GM23338 (cell line): ENCODE measurements at places on chromosomes 11 and 22.

DNA sequence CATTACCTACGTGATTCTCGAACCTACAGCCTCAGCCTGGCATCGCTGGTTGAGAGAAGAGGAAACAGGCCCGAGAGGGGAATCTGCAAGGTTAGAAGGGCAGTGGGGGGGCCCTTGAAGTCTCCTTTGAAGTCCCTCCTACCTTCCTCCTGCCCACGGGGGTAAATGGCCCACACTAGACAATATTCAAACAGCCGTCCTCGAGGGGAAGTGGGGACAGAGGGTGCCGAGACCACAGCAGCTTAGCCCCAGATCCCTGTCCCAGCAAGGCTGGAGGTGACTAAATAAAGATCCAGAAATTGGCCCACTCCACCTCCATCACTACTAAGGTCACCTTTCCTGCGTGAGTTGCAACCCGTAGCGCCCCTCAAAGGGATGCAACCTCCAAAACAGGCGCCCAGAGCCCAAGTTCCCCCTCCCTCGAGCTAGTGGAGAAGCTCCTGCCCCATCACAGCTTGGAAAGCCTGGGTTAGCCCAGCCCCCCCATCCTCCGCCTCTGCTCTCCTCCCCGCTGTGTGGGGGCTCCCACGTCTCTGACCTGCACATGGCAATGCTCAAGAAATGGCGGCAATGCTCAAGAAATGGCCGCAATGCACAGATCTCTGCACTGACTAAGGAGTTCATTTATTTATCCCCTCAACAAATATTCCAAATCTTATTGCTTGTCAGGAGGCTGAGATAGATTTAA lies 788 bp upstream of the RASL10A start:
- peak; percentile 30 for DNase-seq

- DNase-seq, result no peak
These were observed 324.8 kb downstream of the MN1 start for GRCh38 chr22:27476729-27477128.

DNA sequence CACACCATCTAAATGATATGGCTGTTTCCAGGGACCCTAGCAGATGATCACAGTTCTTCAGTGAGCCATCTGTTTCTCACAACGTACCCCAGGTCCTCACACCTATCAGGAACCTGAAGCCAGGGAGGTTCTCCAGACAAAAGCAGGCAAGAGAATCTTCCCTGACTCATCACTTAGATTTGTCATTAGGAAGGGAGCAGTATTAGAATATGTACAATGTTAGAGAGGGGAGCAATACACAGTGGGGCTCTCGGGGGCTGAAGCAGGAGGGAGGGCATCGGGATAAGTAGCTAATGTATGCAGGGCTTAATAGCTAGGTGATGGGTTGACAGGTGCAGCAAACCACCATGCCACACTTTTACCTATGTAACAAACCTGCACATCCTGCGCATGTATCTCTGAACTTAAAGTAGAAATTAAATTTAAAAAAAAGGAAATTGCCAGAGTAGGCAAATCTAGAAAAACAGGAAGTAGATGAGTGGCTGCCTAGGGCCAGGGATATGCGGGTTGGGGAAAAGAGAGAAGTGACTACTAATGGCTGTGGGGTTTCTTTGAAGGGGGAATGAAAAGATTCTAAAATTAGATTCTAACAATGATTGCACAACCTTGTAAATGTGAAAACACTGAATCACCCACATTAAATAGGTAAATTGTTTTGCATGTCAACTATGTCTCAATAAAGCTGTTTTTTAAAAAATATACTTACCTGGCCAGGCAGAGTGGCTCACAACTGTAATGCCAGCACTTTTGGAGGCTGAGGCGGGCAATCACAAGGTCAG lies 14.4 kb downstream of the C22orf42 start:
- no peak for DNase-seq

DNA sequence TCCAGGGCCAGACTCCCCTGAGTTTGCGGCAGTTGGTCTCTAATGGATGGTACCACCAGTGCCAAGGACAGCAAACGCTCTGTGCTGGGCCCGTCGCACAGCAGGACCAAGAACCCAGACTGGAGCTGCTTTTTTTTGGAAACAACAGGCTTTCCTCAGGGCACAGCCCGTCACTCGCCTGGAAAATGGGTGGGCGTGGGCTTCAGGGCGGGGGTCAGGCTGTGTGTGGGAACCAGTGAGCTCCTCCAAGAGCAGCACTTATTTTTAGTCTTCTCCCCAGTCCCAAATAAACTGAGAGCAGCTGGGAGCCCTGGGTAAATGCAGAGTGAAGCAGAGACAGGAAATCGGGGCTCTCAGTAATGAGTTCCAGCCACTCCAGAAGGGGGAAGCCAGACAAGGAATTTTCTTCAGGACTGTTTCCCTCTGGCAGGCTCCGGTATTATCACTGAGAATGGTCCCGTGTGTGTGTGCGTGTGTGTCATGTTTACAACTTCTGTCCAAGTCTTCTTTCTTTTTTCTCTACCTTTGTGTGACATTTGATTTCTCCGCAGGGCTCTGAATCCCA lies 63.0 kb downstream of the PPFIBP2 start:
- peak; percentile 19 for DNase-seq

DNA sequence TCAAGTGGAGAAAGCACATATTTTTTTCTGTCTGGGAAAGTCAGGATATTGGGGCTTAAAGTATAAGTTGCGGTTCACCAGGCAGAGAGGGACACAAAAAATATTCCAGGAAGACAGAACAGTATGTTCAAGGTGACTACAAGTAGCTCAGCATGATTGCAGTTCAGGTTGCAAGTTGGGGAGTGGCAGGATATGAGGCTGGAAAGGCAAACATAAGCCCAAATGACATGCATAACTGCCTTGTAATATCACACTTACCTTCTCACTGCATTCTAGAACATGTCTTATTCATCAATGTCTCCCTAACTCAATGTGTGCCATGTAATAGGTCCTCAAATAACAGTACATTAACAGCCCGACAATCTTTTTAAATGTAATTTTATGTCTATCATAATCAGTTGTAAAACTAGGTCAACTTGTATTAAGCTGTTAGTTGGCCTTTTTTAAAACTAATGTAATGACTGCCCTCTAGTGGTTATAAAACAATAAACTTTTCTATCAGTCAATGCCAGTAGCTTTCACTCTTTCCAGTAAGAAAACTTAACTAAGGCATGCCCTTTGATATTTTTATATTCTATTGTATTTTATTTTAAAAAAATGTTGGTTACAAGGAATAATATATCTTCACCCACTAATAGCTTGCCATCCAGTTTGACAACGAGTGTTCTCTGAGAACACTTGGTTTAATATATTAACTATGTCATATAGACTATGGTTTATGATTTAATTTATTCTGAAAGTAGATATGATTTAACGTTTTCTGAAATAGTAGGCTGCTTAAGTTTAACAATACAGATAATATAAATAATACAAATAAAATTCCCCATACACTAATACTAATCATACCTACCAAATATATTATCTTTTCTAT lies 39.4 kb upstream of the CFAP300 start:
- DNase-seq, result peak; percentile 76

- DNase-seq, result peak; percentile 76
These were observed 311 bp downstream of the APBB1 start for GRCh38 chr11:6418557-6419008.

DNA sequence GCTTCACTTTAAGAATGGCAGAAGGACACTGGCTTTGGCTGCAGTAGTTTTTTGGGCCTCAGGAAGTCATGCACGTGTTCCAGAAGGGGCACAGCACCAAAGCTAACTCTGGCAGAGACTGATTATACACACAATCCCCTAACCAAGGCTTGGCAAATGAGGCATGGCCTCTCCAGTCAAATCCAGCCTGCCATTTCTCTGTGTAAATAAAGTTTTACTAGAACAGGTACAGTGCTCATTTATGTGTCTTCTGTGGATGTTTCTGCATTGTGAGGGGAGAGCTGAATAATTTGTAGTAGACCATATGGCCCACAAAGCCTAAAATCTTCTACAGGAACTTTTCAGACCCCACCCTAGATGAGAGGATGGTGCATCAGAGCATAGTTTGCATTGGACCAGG lies 46.4 kb upstream of the MN1 start:
- no peak for DNase-seq

DNA sequence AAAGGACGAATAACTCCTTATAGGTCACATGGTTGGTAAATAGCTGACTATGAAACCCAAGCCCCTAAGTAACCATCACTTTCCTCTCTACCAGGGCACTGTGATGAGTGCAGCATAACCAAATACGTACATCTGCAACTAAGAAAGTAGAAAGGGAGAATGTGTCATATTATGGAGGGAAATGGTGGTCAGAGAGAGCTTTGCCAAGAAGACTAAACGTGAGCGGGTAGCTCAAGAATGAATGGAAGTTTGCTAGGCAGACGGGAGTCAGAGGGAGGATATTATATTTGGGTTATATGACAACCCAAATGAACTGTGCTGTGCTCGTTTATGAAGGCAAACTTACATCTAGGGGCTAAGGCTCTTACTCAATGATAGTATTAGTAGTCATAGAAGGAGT lies 537.3 kb downstream of the OPCML start:
- DNase-seq, result no peak

DNA sequence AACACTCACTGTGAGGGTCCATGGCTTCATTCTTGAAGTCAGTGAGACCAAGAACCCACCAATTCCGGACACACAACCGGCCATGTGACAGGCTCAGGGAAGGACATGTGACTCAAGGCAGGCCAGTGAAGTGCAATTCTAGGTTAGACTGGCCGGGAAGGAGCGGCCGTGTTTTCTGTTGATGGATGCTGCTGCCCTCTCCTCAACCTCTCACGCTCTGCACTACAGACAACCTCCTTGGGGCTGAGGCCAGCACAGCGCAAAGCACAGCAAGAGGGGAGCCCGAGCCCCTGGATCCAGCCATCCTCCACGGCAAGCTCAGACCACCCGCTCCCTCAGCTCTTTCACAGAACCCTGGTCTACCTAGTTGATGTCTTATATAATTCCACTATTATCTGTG lies 2.8 kb downstream of the NUDT8 start:
- no peak for DNase-seq

DNA sequence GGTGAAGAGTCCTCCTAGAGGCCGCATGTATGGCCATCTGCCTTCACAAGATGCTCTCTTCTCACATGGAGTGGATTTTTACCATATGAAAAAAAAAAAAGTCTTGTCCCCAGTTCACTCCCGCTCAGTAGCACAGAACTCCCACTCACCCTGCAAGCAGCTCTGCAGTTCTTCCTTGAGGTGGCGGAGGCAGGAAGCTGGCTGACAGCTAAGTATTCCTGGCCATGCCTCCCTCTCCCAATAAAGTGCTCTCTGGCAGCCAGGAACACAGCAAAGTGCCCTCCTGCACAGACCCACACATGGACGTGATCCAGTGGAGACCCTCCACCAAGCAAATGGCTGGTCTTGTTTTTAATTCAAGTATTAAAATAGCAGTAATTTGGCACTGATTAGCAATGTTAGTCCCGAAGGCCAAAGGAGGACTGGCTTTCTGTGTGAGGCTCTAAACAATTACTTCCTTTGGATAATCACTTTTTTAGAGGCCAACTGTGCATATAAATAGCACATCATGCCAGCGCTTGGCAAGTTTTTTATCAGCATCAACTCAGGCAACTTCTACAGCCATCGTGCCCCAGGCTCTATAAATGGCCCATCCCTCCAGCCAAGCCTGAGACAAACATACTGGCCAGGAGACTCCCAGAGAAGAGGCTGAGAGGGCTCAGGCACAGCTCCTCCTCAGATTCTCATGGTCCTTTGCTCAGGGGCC lies 413.6 kb downstream of the OPCML start:
- DNase-seq, result no peak

GRCh38 chr11:73539506-73540084 lies 58.3 kb downstream of the FAM168A start:
- DNase-seq, result no peak

DNA sequence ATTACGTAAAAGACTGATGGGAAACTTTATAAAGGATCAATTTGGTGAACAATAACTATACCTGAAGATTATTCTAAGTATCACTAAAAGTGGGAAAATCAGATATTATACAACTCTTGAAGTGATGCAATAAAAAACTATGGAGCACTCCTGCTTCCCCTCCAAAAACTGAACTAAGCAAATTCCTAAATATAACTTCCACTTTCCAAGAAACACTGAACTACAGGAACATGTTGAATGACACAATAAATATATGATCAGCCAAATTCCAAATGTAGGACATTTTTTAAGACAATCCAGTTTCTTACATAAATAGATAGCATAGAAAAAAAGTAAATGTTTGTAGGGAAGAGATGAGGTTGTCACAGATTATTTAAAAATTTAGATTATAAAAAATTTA lies 102.1 kb upstream of the APOA1 start:
- no peak for DNase-seq

- DNase-seq, result no peak
These were observed 740.8 kb downstream of the DLG2 start for GRCh38 chr11:84886344-84886743.

DNA sequence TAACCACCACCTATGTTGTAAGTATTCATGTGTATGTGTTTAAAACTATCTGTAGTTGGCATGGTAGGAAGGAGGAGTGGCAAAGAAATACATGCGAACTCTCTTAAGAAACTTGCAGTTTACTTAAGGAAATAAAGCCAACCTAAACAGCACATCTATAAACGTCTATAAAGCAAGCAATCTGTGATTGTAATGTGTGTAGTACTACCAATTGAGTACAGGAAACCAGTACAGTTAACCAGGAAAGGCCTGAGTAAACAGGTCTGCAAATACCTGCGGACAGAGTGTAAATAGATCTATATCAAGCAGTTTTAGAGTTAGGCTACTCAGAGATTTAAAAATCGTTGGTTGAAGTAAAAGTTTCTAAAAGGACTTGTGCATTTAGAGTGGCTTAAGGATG lies 59.5 kb upstream of the AMOTL1 start:
- DNase-seq, result no peak

DNA sequence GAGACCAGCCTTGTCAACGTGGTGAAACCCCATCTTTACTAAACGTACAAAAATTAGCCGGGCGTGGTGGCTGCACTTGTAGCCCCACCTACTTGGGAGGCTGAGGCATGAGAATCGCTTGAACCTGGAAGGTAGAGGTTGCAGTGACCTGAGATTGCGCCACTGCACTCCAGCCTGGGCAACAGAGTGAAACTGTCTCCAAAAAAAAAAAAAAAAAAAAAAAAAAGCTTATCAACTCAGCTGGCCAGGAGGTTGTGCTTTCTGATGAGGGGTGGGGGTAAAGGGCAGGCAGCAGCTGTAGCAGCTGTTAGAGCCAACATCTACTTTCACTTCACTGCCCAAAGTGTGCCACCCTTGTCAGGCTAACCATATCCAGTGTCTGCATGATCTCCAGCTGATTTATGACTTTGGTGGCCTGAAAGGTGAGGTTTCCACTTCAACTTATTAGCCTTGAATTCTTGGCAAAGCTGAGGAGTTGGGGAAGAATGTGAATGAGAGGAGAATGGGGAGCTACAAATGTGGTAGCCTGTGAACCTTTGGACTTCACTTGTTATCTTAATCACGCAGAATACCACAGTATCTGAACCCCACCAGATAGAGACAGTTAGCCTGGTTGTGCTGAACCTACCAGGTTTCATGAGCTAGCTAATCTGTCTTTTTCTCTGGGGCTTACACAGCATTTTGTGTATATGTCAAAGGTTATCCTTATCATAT lies 19.6 kb downstream of the RNF121 start:
- no peak for DNase-seq
